ENCODE measurements at places on chromosomes 7 and 10.

DNA sequence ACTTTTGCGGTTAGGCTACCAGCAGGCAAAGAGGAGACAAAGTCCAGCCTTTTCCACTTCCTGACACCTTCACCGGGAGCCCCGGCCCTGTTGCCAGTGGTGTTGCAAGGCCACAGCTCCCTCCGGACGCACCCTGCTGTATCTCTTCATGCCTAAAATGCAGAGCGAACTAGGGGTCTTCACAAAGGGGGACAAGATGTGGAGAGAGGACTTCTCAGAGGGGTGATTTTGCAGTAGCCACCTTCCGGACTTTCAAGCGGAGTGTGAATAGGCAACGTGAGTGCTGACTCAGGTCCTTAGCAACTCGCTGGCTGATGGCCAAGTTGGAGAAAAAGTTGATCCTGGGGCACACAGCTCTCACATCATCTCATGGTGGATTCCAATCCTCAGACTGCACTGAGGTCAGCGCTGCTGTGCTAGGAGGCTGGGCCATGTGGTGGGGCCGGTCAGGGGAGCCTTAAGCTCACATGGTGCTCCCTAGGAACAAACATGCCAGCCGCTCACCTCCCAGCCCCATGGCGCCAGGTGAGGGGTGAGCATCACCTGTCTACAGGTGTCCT, 166.3 kb downstream of the LCOR start:
- no peak for DNase-seq

- no peak for DNase-seq
Measured at GRCh38 chr7:44541028-44541869, at the start of gene NPC1L1. Gene NPC1L1 (minus strand): TSS chr7:44541330. CDS start chr7:44541259, 71 bp downstream.

GRCh38 chr10:62742536-62743061, 61.9 kb upstream of the ADO start:
- DNase-seq: no peak

DNA sequence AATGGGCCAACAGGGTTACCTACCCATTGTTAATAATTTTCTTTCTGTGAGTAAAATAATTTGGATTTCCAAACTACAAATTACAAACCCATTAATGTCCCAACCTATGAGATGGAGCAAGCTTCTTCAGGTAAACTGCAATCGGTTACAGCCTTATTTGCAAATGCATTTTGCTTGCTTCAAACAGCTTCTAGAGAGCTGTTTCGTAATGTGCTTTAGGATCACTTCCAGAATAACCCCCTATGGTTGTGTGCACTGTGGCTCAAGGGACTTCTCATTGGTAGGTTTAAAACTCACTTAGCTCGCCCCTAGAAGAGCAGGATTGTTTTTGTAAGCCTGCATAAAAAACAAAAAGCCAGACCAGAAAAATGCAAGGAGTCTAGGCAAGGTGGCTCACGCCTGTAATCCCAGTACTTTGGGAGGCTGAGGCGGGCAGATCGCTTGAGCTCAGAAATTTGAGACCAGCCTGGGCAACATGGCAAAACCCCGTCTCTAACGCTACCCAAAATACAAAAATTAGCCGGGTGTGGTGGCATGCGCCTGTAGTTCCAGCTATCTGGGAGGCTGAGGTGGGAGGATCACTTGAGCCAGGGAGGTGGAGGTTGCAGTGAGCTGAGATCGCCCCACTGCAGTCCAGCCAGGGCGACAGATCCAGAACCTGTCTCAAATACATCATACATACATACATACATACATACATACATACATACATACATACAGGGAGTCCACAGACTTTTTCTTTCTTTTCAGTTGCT, 3.3 kb upstream of the MAP3K8 start:
- no peak for DNase-seq

DNA sequence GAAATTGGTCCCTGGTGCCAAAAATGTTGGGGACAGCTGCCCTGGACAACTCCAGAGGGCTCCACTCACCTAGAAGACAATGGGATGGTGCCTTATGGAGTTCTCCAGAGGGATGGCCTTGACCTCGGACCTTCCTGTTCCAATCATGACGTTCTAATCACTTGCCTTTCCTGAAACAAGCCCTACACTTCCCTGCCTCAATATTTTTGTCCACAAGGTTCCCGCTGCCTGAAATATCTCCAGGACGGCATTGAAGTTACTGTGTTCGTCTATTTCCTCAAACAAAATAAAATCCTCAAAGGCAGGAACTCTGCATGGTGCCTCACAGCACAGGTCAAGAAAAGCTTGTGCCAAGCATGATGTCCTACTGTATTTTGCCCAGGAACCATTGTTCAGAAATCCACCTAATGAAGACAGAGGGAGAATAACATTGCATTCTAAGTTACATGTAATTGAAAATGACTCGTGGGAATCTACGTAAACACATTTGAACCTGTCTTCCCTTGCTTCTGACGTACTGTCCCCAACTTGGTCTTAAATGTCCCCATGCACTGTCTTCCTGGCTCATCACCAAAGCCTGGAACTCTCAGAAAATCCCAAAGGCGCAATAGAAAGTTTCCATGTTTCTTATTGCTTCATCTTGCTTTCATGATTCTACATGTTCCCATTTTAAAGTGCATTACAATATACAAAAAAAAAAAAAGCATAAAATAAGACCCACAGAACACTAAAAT, 342.3 kb upstream of the NRP1 start:
- no peak for DNase-seq

DNA sequence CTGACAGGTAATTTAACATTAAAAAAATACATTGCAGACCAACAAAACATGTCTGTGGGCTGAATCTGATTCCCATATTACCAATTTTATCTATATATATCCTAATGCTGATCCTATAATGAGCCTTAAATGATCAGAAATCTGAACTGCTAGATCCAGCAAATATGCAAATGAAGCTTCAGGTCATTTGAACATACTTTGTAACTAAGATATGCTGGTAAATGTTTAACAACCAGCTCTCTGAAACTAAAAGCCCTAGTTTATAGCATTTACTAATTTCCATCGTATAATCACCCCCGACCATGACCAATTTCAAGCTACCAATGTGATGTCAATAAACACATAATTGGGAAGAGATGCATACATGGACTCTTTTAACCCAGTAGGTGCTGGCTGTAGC, 42.1 kb downstream of the PANK1 start:
- DNase-seq: no peak

DNA sequence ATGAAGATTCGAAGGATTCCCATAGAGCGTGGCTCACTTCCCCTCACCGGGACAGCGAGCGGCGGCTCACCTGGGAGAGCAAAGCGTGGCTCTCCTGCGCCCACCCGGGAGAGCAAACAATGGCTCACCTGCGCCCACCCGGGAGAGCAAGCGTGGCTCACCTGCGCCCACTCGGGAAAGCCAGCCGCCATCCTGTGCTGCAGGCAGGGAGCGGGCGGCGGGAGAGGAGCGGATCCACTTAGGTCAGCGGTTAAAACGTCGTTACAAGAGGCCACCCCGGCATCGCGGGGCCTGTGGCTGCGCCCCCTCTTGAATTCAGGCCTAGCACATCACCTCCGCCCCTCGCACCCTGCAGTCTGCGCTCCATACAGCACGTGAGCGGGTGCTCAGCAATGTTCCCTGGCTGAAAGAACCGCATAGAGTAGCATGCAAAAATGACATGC, 461 bp upstream of the FIGNL1 start:
- DNase-seq: peak; percentile 8

- DNase-seq: no peak
Measured at GRCh38 chr10:130230611-130231010, 94.4 kb downstream of the GLRX3 start.

DNA sequence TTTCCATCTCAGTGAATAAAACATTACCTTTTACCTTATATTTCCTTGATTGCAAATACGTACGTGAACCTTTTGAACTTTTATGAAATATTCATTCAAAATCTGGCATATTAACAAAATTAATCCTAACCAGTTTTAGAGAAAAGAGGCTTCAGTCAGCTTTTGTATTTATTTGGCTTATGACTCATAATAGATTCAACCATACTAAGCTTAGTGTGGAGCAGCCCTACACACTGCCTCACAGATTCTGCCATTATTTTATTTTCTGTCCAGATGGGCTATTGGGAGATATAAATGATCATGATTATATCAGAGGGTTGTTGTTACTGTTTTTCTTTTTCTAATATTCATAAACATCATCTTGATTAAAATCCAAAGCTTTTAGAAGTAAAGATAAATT, 325.5 kb downstream of the GPR37 start:
- DNase-seq: no peak

DNA sequence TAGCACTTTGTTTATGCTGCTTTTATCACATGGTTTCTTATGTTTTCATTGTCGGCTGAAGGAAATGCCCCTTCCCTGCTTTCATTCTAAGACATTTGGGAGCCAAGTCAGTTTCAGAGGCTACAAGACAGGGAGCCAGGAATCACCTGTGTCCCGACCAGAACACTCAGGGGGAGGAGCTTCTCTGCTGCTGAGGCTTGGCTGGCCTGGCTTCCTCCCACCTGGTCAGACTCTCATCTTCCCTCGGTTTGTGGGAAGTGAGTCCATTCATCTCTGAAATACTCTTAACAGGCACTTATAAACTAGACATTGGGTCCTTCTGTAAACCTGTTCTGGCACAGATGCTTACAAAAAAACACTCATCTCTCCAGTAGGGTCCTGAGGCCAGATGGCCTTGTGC, 19.6 kb upstream of the GOLGA7B start:
- no peak for DNase-seq

- no peak for DNase-seq
Measured at GRCh38 chr7:133015888-133016287, 66.0 kb downstream of the CHCHD3 start.

DNA sequence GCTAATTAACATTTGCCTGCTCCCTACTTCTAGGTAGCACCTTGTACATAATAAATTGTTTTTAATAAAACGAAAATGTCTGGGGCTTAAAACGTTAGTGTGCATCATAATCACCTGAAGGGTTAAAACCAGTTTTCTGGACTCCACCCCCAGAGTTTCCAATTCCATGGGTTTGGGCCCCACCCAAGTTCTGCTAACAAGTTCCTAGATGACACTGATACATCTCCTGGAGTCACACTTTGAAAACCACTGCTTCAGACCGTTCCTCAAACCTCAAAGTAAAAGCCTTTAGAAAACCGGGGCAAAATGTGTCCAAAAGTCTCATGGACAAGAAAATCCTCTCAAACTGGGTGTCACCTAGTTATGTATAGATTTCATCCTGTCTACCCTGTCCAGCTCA, 9.3 kb downstream of the OSBPL3 start:
- no peak for DNase-seq

- no peak for DNase-seq
Measured at GRCh38 chr7:139334399-139335150, 6.6 kb upstream of the FMC1 start.

DNA sequence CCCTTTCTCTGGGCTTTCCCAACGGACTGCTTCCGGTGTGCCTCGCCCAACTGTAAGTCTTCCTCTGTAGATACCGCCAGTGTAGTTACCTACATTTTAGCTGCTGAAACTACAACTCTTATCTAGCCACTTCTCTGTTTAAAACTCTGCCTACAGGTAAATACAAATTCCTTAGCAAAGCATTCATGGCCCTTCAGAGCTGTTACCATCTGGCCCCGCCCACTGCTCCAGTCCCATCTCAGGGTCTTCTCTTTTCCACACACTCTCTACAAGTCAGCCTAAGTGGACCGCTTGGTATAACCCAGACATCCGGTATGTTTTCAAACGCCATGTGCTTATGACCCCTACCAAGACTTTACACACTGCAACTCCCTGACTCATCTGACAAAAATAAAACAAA, 41.0 kb upstream of the LAMB4 start:
- no peak for DNase-seq

DNA sequence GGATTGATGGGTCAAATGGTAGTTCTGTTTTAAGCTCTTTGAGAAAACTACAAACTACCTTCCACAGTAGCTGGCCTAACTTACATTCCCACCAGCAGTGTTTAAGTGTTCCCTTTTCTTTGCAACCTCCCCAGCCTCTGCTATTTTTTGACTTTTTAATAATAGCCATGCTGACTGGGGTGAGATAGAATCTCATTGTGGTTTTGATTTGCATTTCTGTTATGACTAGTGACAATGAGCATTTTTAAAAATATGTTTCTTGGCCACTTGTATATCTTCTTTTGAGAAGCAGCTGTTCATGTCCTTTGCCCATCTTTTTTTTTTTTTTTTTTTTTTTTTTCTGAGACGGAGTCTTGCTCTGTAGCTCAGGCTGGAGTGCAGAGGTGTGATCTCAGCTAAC, 155.2 kb upstream of the BMPER start:
- DNase-seq: no peak

GRCh38 chr7:138468244-138469123, 8.4 kb downstream of the TRIM24 start:
- no peak for DNase-seq

DNA sequence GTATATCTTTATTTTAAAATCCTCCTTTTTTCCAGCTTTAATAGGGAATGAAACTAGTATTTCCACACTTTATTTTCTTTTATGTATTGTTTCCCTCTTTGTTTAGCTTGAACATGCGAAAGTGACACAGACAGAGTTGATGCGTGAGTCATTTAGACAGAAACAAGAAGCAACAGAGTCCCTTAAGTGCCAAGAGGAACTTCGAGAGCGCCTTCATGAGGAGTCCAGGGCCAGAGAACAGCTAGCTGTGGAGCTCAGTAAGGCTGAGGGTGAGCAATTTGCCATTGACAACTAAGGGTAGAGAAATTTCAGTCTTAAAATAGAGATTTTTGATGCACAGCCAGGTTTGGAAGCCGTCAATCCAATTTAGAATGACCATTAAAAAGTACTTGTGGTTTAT, 73.1 kb downstream of the CYP51A1 start:
- no peak for DNase-seq

DNA sequence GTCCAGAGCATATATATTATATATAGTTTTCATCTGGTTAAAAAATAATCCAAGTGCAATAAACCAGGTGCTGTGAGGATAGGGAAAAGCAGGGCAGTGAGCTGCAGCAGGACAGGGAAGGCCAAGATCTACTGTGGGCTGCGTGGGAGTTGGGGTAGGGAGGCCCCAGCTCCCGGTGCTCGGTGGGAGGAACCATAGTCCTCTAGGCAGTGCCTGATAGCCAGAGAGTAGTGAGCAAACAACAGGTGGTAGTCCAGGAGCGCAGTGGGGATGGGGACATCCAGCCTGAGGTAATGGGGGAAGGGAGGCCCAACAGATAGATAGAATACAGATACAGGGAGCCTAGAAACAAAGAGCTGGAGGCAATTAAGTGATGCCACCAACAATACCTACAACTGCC, 4.1 kb upstream of the BMPR1A start:
- no peak for DNase-seq

GRCh38 chr10:113331961-113332360, 220.9 kb upstream of the HABP2 start:
- DNase-seq: no peak

- no peak for DNase-seq
Measured at GRCh38 chr10:69681436-69681835, 51.4 kb downstream of the FAM241B start.

DNA sequence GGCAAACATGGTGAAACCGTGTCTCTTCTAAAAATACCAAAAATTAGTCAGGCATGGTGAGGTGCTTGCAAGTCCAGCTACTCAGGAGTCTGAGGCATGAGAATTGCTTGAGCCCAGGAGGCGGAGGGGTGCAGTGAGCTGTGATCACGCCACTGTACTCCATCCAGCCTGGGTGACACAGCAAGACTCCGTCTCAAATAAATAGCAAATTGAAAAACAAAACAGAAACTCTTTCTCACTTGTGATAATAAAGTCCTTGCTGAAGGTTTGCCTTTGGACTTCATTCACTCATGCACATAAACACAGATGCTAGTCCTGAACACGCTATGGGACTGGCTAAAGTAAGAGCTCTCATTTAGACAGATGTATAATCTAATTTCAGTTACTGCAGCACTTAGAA, 37.6 kb downstream of the ANK3 start:
- DNase-seq: no peak

GRCh38 chr10:18599392-18599791, 52.0 kb downstream of the NSUN6 start:
- DNase-seq: no peak

GRCh38 chr10:98295907-98296306, 27.9 kb upstream of the LOXL4 start:
- no peak for DNase-seq

Data from stimulated activated CD8-positive, alpha-beta memory T cell treated with anti-CD3 and anti-CD28 coated beads, Interleukin-4, amount 100 ng/mL, for 1 hour (primary cell).